NCI-H2171 (cell line): ENCODE measurements at places on chromosomes 6 and 20.

DNA sequence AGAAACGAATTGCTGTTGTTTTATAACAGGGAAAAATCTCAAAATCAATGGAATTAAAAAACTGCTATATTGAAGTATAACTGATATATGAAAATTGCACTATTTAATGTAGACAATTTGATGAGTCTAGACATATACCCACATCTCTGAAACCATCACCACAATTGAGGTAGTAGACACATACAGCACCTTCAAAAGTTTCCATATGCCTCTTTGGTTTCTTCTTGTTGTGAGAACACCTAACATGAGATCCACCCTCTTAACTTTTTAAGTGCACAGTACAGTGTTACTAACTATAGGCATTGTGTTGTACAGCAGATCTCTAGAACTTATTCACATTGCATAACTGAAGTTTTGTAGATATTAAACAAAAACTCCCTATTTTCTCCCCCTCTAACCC, 14.0 kb upstream of the SLC17A5 start:
- DNase-seq: no peak

- DNase-seq: no peak
These were observed 1273.9 kb upstream of the MAP3K7 start for GRCh38 chr6:91860541-91861335.

DNA sequence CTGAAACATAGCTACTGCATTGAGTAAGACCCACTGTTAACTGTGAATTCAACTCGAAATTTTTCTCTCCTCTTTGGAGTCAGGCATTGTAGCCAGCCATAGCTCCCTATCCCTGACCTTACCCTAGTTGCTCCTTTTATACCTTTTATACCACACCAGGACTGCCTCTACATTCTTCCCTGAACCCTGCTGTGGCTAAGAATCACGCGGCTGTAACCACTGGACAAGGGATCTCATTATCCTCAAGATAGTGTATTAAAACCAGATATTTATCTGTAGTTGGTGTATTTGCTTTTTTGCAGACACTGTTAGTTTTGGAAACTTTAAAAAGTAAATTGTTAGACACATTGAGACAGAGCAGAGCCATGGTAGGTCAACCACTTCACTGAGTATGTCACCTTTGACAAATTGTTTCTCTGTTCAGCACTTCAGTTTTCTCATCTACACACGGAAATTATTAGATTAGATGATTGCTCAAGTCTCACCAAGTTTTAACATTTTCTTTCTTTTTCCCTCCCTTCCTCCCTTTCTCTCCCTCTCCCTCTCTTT, 171.9 kb upstream of the PRND start:
- DNase-seq: no peak

GRCh38 chr6:139380611-139381010, 6.2 kb upstream of the CITED2 start:
- DNase-seq: no peak

DNA sequence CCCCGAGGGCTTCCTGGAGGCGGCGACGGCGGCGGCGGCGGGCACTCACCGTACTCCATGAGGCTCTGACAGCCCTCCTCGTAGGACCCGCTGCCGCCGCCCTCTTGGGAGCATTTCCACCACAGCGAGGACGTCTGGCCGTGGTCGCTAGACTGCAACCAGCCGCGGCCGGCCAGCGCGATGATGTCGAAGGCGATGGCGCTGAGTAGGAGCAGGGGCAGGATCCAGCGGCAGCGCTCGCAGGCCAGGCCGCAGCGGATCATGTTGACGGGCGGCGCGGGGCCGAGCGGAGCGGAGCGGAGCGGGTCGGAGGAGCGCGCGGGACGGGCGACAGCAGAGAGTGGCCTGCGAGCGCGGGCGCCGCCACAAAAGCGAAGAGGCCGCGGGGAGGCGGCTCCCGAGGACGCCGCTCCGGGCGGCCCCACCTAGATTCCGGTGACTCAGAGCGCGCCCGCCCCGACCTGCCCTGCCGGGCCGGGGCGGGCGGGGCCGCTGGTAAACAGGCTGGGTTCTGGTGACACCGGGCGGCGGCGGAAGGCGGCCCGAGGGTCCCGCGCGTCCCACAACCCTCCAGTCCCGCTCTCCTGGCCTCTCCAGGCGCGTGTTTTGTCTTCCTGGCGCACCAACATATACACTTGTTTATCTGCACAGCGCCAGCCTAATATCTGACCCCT, at the start of gene PERP:
TSS of gene PERP (minus strand) at position 342 of the 674 bp plus-strand sequence. CDS start at position 263, 79 bp downstream.
- DNase-seq: peak; percentile 67

GRCh38 chr6:80544555-80544954, 438.1 kb downstream of the BCKDHB start:
- DNase-seq: no peak
